ENCODE measurements at places on chromosomes 11 and 22. TPM values are rescaled to one million over a fixed set of nuclear protein-coding genes. Genes with fewer than 3 reads are reported as not detected.

OR8G1 gene
- total RNA-seq, result not detected

TRIOBP gene
- total RNA-seq, result 78.6 TPM

CHKA gene
- 44.1 TPM for total RNA-seq

GRCh38 chr11:88360141-88360540 is 22.6 kb upstream of the CTSC start:
- DNase-seq, result no peak

GRCh38 chr11:109423466-109424190 is 1.6 kb downstream of the C11orf87 start:
- no peak for DNase-seq

Measured in mucosa of descending colon (tissue), 3 donors.